Astrocyte (in vitro differentiated cells and primary cell): ENCODE measurements at places on chromosomes 1 and 21. TPM values are rescaled to one million over a fixed set of nuclear protein-coding genes. Genes with fewer than 3 reads are reported as not detected.

Gene BRWD1
- 28.0 and 28.1 TPM in 2 replicates for total RNA-seq

Gene ADCY10
- 0.07 and 0.27 TPM in 2 replicates for total RNA-seq

Gene TNFRSF8
- total RNA-seq: 0.16 and 0.22 TPM in 2 replicates

Gene SHISAL2A
- total RNA-seq: not detected in 2 replicates

Gene C1QB
- not detected in 2 replicates for total RNA-seq

Gene CELA3B
- not detected in 2 replicates for total RNA-seq

Gene CFAP74
- total RNA-seq: not detected in 2 replicates

Gene RHD
- total RNA-seq: not detected in 2 replicates

Gene ITLN2
- not detected in 2 replicates for total RNA-seq

Gene DMBX1
- 0.07 and 0.29 TPM in 2 replicates for total RNA-seq

DNA sequence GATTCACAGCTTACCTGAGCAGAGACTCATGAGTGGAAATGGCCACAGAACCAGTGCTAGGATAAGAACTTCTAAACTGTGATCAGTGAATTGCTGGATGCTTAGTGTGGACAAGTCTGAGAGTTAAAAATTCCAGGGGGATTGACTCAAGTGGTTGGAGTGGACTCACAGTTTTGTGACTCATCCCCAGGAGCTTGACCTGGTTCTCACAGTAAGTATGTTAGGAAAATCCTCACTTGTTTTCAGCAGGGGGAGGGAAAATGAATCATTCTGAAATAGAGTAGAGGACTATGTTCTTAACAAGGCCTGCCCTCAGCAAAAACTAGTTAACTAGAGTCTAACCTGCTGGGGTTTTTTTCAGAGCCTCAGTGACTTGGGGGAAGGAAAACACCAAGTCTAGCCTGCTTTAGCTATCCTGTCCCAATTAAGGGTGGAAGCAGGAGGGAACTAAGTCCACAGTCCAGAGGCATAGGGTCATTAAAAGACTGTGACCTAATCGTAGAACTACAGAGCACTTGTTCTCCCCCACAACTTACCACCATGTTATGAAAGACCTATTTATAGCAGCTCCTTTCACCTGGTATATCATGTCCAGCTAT lies 6.1 kb upstream of the CDC73 start:
- DNase-seq: peak; percentile 100

- DNase-seq: no peak
These were observed 60.9 kb upstream of the VCAM1 start for GRCh38 chr1:100658716-100659026.

GRCh38 chr1:22754824-22755223 lies 44.2 kb downstream of the EPHB2 start:
- DNase-seq: no peak

DNA sequence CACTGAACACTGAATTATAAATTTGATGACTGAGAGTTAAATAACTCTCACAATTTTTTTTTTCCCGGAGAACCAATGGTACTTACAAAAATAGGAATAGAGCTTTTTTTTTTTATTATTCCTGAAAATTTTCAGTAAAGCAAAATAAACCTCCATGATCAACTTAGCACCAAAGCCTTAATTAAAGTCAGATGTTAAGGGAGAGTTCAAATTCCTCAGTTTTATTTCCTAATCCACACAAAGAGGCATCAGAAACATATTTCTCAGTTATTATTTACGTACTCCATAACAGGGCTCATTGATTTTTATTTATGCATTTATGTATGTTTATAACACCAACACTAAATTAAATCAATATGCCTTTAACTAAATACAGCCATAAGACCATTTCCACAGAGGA lies 55.5 kb downstream of the PLPPR5 start:
- no peak for DNase-seq

- DNase-seq: no peak
These were observed 12.6 kb upstream of the RSPO1 start for GRCh38 chr1:37647281-37647680.

GRCh38 chr21:32183396-32183795 lies 95.5 kb downstream of the MIS18A start:
- DNase-seq: no peak

GRCh38 chr1:111778066-111778465 lies 22.4 kb downstream of the DDX20 start:
- no peak for DNase-seq

- DNase-seq: no peak
These were observed 23.5 kb upstream of the SGIP1 start for GRCh38 chr1:66510407-66510806.

GRCh38 chr1:2449636-2450454 lies 26.2 kb upstream of the PLCH2 start:
- no peak for DNase-seq

- no peak for DNase-seq
These were observed 609 bp upstream of the CHTOP start for GRCh38 chr1:153633161-153633753.

DNA sequence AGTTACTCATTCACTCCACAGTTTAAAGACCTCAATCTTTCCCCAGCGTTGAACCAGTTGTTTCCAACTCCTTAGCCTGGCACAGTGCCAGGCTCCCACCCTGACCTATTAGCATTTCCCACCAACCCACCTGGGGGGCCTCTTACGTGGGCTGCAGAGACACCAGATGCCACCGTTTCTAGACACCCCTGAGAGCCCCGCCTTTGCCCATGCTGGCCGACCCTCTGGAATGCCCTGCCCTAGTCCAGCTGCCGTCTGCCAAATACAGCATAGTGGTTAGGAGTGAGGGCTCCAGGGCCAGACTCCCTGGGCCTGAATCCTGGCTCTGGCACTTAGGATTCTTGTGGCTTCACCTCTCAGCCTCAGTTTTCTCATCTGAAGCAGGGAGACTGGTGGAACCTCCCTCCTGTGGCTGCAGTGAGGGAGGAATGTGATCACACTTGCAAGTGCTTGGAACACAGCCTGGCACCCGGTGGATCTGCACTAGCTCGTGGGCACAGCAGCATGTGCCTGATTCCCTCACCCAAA lies 65.2 kb downstream of the TMCO4 start:
- peak; percentile 83 for DNase-seq

GRCh38 chr1:58815686-58816071 lies 31.8 kb upstream of the JUN start:
- DNase-seq: no peak

- no peak for DNase-seq
These were observed 12.4 kb downstream of the TMEM201 start for GRCh38 chr1:9600861-9601834.

GRCh38 chr1:237281481-237281880 lies 239.5 kb downstream of the RYR2 start:
- no peak for DNase-seq

DNA sequence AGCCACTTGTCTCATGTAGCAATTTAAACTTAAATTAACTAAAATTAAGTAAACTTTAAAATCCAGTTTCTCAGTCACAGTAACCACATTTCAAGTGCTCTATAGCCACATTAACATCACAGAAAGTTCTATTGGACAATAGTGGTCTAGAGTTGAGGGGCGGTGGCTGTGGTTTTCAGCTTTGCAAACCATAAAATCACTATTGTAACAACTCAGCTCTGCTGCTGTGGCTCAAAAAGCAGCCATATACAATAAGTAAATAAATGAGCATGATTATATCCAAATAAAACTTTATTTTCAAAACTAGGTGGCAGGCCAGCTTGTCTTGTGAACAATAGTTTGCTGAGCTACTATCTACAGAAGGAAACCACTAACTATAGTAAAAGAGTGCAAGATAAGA lies 43.4 kb upstream of the C1orf53 start:
- no peak for DNase-seq

DNA sequence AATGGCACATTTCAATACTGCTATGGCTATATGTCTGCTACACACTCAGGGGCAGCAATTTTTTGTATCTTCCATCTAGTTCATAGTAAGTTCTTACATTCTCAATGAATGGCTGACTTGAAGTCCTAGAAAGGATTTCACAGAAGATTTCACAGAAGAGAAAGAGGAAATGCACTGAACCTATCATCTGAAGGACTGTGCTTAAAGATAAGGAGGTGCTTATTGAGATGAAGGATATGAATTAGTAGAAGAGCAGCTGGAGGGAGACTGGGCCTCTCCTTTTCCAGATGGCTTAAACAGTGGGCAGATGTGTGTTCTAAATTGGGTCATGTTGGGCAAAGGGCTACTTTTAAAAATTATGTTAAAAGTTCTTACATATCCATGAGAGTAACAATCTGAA lies 14.6 kb downstream of the ADAR start:
- no peak for DNase-seq

- DNase-seq: no peak
These were observed 18.8 kb upstream of the UBXN10 start for GRCh38 chr1:20167126-20167525.

DNA sequence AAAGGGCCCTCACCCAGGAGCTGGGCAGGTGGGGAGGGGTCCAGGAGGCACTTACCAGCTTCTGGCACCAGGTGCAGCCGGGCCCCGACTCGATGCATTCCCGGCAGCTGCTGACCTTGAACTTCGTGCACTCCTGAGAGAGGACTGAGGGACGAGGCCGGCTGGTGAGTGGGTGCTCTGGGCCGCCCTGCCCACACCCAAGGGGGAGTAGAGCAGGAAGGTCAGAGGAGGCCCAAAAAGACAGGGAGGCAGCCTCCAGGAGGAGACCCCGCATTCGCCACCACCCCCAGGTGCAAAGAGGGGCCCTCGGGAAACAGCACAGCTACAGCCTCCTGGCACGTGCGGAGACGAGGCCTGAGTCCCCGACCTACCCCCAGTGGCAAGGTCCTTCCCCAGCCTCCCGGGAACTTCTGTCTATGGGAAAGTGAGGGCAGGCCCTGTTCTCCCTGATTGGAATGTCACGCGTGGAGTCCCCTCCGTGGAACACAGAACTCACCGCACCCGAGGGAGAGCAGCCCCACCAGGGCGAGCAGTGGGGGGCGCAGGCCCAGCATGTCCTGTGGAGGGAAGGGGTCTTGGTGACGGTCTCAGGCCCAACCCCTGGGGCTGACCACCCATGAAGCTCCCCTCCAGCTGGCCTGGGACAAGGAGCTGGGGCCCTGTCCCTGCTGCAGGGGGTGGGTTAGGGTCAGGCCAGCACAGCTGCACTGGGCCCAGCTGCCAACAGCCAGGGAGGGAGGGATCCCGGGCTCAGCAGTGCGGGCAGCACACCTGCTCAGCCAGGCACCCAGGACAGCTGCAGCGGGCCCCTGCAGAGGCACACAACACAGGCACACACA lies 10.3 kb downstream of the ITGB2 start:
- no peak for DNase-seq

DNA sequence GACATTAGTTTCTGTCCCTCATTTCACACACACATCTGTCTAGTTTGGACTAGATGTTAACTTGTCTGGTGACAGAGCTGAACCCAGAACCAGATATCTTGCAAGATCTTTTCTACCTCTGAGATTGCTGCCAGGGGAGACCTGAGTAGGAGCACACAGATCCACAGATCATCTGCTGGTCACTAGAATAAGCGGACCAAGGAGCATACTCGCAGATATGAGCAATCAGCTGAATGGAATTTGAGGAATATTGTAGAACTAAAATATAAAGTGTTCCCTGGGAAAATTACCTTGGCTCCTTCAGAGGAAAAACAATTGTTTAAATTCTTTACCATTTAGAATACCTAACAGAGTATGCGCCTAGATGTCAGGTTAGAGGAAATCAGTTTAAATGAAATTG lies 90.7 kb downstream of the TNFSF18 start:
- peak; percentile 77 for DNase-seq

DNA sequence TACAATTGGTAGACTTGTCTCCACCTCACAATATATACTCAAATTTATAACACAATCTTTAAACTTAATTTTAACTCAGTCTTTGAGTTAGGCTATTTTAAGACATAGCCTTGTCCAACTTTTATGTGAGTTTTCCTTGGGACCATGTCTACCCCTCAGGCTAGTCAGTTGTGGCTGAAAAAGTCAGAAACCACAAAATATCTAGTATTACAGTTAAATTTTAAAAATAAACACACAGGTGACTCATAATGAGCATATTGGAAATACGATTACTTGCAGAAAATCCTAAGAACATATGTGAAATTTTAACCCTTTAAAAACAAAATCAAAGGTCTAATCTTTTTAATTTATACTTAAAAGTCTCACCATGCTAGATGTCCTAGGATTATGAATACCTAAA lies 4.8 kb upstream of the ASB17 start:
- peak; percentile 25 for DNase-seq

- DNase-seq: no peak
These were observed 182.9 kb downstream of the CDC7 start for GRCh38 chr1:91683598-91683951.

DNA sequence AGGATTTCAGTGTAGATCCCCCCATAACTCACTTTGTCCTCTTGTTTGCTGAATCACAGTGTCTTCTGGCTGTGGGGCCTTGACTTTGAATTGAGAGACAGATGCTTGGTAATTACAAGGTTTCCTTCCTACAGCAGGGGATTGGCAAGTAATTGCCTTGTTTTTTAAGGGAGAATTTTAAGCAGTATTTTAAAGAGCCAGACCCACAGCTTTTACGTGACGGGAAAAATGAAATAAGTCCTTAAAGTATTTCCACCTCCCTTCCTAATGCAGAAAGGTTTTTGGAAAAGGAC lies 41.0 kb downstream of the PGBD5 start:
- no peak for DNase-seq

- peak; percentile 83 for DNase-seq
These were observed 77.9 kb downstream of the TENT5C start for GRCh38 chr1:117683571-117684285.

GRCh38 chr1:3573500-3573899 lies 37.8 kb downstream of the MEGF6 start:
- DNase-seq: no peak

DNA sequence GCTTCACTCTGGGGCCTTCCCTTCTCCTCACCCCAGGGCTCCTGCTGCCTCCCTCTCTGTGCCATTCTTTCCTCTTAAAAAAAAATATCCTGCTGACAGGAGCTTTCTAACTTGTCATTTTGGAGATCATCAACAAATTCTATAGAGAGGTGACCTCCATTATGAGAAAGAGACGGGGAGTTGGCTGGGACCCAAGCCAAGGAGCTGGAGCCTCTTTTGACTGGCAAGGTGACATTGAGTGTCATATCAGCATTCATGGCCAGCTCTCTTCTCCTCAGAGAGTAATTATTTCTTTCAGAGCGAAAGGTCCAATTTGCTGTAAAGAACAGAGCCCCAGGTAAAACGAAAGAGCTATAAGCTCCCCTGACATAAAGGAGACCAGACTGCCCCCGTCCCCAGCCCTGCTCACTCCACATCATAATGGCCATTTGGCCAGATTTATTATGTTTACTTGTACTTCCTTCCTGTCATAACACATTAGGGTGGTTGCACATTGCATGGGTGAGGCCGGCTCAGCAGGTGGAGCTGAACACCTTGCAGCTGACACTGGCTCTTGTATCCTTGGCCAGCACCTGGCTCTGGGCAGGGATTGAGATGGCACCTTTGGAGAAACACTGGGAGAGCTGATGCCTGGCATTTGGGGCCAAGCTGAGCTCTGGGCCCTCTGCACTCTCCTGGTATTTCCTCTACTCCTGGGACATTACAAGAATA lies 404.0 kb upstream of the VAMP3 start:
- DNase-seq: no peak

GRCh38 chr1:18967066-18967690 lies 10.7 kb upstream of the IFFO2 start:
- DNase-seq: no peak

DNA sequence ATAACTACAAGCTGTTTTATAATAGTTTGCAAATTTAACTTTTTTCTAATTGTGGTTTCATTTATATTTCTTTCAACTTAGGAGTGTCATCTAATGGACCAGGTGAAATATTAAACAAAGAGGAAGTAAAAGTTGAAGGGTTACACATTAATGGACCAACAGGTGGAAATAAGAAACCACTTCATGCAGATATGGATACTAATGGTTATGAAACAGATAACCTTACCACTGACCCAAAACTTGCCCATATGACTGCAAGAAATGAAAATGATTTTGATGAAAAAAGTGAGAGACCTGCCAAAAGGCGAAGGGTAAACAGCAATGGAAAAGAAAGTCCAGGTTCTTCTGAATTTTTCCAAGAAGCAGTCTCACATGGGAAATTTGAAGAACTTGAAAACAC lies 59.7 kb downstream of the MIER1 start:
- no peak for DNase-seq
